ENCODE measurements at places on chromosomes 5 and 9.

DNA sequence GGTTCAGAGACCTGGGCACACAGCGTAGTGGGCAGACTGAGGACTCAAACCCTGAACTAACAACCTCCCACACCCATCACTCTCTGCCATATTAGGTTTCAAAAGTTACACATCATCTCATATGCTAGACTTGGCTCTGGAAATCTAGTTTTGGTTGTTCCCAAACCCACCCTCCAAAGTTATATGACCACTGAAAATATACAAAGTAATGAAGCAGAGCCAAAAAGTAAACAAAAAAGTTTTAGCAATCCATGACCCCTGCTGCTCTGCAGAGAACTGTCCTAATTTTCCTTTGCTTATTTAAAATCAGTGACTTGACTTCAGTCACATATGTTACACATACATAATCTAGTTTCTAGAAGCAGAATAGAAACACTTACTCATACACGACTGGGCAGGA lies 155.6 kb upstream of the TAS2R1 start:
- no peaks in the 10 kb centered on the region for H3K36me3 ChIP-seq
- H3K4me3 ChIP-seq: no peak overlapping the region
- H3K4me1 ChIP-seq: no peaks in the 10 kb centered on the region
- DNase-seq: no peak
- no peaks in the 10 kb centered on the region for H3K27me3 ChIP-seq

- no peaks in the 10 kb centered on the region for H3K36me3 ChIP-seq
- no peak overlapping the region for H3K4me3 ChIP-seq
- DNase-seq: no peak
- no peaks in the 10 kb centered on the region for H3K27me3 ChIP-seq
- no peak overlapping the region for H3K27ac ChIP-seq
Measured at GRCh38 chr5:134029156-134029555, 24.4 kb upstream of the VDAC1 start.

GRCh38 chr9:13278368-13279246 lies 885 bp downstream of the MPDZ start:
- H3K4me1 ChIP-seq: peaks cover 25% of the 10 kb centered on the region
- DNase-seq: peak; percentile 83
- peak overlapping the region; percentile 91 for H3K27ac ChIP-seq
- no peaks in the 10 kb centered on the region for H3K36me3 ChIP-seq
- H3K4me3 ChIP-seq: peak overlapping the region; percentile 74
- no peaks in the 10 kb centered on the region for H3K27me3 ChIP-seq

DNA sequence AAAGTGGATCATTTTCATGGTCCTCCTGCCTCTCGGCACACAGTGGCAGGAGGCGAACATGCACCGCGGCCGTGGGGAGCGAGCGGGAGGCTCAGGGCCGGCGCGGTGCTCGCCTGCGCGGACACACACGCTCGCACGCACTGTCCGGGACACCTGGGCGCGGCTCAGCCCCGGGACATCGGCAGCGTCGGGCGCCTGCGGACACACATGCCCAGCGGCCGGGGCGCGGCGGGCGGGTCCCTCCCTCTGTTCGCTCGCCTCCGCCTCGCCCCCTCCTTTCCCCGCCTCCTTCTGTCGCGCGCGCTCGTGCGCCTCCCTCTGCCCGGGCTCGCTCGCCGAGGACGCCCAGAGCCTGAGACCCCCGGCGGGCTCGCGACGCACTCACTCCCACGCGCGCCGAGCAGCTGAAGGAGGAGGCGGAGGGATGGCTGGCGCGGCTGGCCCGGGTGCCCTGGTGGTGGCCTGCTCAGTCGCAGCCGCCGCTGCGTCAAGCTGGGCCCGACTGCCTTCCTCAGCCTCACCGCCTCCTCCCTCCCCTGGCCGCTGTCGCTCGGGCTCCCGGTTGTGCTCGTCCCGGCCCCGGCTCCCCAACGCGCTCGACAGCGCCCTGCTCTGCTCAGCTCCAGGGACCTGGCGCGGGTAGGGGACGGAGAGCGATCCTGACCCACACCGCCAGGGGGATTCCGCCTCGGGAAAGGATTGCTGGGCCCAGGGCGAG lies at the start of gene FRMD3:
Gene FRMD3, minus strand, starts transcription at position 230 of the 718 bp plus-strand sequence. Its CDS starts 170 bp downstream, at position 60.
- H3K4me1 ChIP-seq: peaks cover 6% of the 10 kb centered on the region
- H3K27me3 ChIP-seq: peaks cover 19% of the 10 kb centered on the region
- DNase-seq: peak; percentile 66
- H3K36me3 ChIP-seq: no peaks in the 10 kb centered on the region
- H3K4me3 ChIP-seq: peak within 1 kb of the TSS; percentile 29
- H3K27ac ChIP-seq: no peak within 1 kb of the TSS

DNA sequence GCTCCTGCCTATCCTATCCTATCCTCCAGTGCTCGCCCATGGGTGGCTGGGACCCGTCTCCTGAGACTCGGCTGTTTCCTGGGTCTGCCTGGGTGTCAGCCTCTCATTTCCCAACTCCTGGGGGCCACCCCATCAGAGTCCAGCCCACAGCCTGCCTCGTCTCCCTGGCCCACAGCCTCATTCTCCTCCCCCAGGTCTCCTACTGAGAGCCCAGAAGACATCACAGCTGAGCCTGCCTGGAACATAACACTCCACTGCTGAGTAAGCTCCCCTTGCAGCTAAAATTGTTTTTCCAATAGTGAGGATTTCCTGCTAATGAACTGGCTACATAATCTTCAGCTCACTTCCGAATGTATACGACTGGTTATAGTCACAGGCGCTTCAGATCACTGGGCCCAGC lies 95.3 kb downstream of the TTLL11 start:
- no peak overlapping the region for H3K4me3 ChIP-seq
- no peaks in the 10 kb centered on the region for H3K36me3 ChIP-seq
- H3K4me1 ChIP-seq: peaks cover 10% of the 10 kb centered on the region
- DNase-seq: peak; percentile 73
- H3K27ac ChIP-seq: no peak overlapping the region

- DNase-seq: no peak
- H3K4me1 ChIP-seq: no peaks in the 10 kb centered on the region
- H3K4me3 ChIP-seq: no peak overlapping the region
- H3K36me3 ChIP-seq: no peaks in the 10 kb centered on the region
- no peaks in the 10 kb centered on the region for H3K27me3 ChIP-seq
Measured at GRCh38 chr5:126394211-126394788, 28.9 kb upstream of the GRAMD2B start.

- no peaks in the 10 kb centered on the region for H3K27me3 ChIP-seq
- H3K4me3 ChIP-seq: no peak overlapping the region
- DNase-seq: no peak
- H3K27ac ChIP-seq: no peak overlapping the region
Measured at GRCh38 chr9:137777761-137778160, 99.8 kb upstream of the CACNA1B start.

- H3K36me3 ChIP-seq: no peaks in the 10 kb centered on the region
- no peak overlapping the region for H3K4me3 ChIP-seq
- no peaks in the 10 kb centered on the region for H3K27me3 ChIP-seq
- no peak for DNase-seq
- H3K27ac ChIP-seq: no peak overlapping the region
Measured at GRCh38 chr9:127076860-127077643, 45.4 kb downstream of the ANGPTL2 start.

DNA sequence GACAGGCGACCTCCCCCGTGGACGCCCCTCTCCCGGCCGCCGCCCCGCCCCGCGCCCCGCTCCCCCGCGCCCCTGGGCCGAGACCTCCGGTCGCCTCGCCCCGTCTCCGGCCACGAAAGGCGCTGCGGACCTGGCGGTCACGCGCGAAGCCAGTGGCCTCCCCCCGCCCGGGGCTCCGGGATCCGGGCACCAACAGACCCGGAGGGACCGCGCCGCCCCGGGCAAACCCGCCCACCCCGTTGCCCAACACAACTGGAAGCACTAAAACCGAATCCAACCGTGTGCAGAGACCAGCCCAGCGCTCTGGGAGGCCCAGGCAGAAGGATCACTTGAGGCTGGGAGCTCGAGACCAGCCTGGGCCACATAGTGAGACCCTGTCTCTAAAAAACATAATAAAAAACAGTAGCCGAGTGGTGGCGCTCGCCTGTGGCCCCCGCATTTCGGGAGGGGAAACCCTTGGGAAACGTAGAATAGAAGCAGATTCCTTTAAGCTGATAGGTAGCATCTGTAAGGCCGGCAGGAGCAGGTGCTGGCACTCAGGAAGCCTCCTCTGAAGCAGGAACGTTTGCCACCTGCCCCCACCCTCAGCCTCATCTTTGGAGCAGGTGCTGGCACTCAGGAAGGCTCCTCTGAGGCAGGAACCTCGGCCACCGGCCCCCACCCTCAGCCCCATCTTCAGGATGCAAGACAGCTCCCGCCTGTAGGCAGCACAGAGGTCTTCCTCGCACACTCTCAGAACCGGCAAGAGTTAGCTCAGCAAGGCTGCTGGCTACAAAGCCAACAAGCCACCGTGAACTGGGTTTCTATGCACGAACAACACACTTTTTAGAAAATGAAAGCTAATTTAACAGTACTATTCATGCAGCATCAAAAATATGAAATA lies 4.6 kb upstream of the SLC9A3 start:
- no peaks in the 10 kb centered on the region for H3K36me3 ChIP-seq
- H3K4me1 ChIP-seq: no peaks in the 10 kb centered on the region
- no peak overlapping the region for H3K27ac ChIP-seq
- H3K27me3 ChIP-seq: peaks cover 53% of the 10 kb centered on the region
- no peak for DNase-seq
- no peak overlapping the region for H3K4me3 ChIP-seq

- H3K4me1 ChIP-seq: no peaks in the 10 kb centered on the region
- no peaks in the 10 kb centered on the region for H3K36me3 ChIP-seq
- H3K27me3 ChIP-seq: no peaks in the 10 kb centered on the region
- H3K27ac ChIP-seq: no peak overlapping the region
- H3K4me3 ChIP-seq: no peak overlapping the region
Measured at GRCh38 chr9:365436-365835, 150.8 kb downstream of the DOCK8 start.

DNA sequence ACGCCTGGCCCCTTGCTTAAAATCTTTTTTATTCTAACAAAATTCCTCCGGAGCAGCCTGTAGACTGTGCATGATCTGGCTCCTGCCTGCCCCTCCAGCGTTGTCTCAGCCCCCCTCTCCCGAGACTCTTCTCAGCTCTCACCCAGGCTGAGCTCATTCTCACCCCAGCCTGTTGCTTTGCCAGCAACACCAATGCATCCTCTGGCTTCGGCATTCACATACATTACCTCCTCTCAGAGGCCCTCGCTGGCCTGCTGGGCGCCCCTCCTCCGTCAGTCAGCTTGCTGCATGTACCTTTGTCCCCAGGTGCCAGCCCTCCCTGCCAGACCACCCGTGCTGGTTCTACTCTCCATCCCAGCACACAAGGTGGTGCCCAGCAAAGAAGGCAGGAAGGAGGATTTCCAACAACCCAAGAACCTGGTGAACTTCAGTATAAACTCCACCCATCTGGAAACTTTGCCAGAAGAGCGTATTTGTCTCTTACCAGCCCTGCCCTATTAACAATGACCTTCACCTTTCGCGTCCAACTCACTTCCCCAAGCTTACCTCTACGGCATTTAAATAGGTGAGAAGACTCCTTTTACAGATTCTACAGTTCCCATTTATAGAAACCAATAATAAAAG lies 35.0 kb downstream of the MYO10 start:
- H3K27ac ChIP-seq: no peak overlapping the region
- H3K36me3 ChIP-seq: no peaks in the 10 kb centered on the region
- H3K4me1 ChIP-seq: peaks cover 17% of the 10 kb centered on the region
- H3K27me3 ChIP-seq: no peaks in the 10 kb centered on the region

GRCh38 chr9:124282442-124283227 lies 24.9 kb downstream of the NEK6 start:
- peaks cover 82% of the 10 kb centered on the region for H3K4me1 ChIP-seq
- H3K4me3 ChIP-seq: no peak overlapping the region
- no peaks in the 10 kb centered on the region for H3K27me3 ChIP-seq
- no peaks in the 10 kb centered on the region for H3K36me3 ChIP-seq

- H3K36me3 ChIP-seq: no peaks in the 10 kb centered on the region
- no peak overlapping the region for H3K27ac ChIP-seq
- DNase-seq: peak; percentile 14
- H3K4me3 ChIP-seq: no peak overlapping the region
- H3K4me1 ChIP-seq: peaks cover under 1% of the 10 kb centered on the region
Measured at GRCh38 chr5:93428868-93429267, 152.2 kb downstream of the NR2F1-AS1 start.

- H3K4me3 ChIP-seq: no peak overlapping the region
- no peak for DNase-seq
- H3K36me3 ChIP-seq: no peaks in the 10 kb centered on the region
- no peaks in the 10 kb centered on the region for H3K4me1 ChIP-seq
Measured at GRCh38 chr9:26341545-26341944, 551.1 kb downstream of the CAAP1 start.

DNA sequence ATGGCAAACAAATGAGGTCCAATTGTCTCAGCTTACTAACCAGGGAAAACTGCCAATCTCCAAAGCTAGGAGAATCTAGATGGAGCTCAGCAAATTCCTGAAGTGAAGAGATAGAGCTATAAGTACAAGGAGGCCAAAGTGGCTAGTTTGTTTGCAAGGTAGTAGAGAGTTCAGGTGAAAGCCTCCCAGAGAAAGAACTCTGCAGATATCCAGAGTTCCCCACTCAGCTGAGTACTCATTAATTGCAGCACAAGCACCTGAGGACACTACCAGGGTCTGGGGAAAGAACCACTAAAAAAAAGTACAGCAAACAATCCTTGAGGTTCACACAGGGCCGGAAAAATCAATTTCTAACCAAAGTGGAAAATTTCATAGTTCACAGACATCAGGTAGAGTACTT lies 250.9 kb downstream of the TMEM232 start:
- no peaks in the 10 kb centered on the region for H3K4me1 ChIP-seq
- DNase-seq: no peak
- no peaks in the 10 kb centered on the region for H3K27me3 ChIP-seq
- no peaks in the 10 kb centered on the region for H3K36me3 ChIP-seq
- H3K4me3 ChIP-seq: no peak overlapping the region

DNA sequence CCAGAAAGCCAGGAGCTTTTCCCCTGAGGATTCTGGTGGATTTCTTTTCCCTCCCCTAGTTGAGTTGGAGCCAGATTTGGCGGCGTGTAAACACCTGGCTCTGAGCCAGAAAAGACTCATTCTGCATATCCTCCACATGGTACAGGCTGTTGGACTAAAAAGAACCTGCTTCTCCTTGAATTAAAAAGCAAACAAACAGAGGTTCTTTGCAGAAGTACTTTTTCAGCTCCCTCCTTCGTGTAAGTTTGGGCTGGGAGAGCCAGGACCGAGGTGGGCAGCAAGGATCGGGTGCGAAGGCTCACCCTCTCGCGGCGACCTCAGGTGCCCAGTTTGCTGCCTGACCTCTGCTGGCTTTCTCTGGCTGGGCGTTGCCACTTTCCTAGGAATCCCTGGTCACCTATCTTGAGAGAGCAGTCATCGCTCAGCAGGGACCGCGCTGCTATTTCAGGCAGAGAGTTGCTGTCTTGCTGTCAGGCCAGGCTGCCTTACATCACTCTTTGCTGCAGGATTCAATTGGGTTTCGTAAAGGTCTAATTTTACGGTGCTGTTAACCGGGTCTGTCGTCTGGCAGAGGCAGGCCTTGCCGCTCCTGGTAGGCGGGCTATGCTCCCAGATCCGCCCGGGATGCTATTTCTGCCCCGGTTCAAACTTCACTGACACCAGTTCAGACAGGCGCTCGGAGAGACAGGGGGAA lies 3.2 kb downstream of the PAPPA start:
- no peaks in the 10 kb centered on the region for H3K36me3 ChIP-seq
- H3K4me3 ChIP-seq: no peak overlapping the region
